ENCODE measurements at places on chromosomes 6 and 20.

DNA sequence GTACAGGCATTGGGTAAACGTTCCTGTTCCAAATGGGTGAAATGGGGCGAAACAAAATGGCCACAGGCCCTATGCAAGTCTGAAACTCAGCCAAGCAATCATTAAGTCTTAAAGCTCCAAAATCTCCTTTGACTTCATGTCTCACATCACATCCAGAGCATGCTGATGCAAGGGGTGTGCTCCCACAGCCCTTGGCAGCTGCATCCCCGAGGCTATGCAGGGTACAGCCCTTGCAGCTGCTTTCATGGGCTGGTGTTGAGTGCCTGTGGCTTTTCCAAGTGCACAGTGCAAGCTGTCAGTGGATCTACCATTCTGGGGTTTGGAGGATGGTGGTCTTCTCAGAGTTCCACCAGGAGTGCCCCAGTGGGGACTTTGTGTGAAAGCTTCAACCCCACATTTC, 270.0 kb upstream of the CDYL start:
- DNase-seq, result no peak

- DNase-seq, result no peak
Measured at GRCh38 chr6:31203345-31203979, 33.0 kb upstream of the POU5F1 start.

DNA sequence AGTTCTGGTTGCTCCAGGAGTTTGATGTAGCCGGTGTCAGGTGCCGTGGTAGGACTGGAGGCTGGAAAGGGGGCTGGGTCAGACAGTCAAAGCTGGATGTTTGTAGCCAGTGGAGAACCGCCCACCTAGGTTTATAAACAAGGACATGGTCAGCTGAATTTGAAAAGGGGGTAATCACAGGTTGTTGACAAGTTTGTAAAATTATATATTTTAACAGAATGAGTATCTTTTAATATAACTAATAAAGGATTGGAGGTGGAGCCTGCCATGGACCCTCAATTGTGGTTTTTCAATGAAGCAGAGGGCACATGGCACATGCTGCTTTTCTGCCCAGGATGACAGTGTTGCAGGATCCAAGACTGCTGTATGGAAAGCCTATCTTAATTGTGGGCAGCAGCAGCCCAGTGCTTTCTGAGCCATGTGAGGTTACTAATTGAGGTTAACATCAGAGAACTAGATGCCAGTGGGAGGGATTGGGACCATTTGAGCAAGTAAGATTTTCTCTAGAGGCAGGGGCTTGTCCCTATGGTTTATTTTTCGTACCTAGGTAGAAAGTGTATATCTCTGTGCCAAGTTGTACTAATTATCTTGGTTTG, 9.7 kb downstream of the HECA start:
- no peak for DNase-seq

DNA sequence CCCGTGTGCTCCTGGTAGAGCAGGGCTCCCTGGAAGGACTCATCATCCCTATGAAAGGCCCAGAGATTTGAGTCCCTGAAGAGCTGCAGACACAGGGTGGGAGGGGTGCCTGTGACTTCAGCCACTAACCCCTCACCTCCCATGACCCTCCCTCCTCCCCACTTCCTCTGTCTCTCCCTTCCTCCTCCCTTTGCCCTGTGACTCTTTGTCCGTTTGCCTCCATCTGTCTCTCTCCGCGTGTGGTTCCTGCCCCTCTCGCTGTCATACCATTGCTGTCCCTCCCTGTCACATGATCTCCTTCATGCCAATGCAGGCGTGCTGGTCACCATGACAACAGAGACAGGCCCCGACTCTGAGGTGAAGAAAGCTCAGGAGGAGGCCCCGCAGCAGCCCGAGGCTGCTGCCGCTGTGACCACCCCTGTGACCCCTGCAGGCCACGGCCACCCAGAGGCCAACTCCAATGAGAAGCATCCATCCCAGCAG, 19.0 kb downstream of the EPB41L1 start:
- no peak for DNase-seq

DNA sequence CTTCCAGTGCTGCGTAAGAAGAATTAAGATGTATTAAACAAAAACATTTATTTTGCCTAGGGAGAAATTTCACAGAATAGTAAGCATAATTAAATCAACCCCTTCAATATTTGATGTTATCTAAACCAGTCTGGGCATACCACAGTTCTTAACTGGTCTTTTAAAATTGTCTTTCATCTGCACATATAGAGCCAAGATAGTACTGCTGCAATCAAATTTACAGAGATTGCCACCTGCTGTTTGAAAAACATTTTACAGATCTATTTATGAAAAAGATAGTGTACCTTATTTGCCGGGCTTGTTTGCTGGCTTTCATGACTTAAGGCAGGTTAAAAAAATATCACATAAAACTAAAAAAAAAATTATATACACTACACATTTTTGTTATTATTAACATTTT, 323.2 kb downstream of the ADGRB3 start:
- no peak for DNase-seq

DNA sequence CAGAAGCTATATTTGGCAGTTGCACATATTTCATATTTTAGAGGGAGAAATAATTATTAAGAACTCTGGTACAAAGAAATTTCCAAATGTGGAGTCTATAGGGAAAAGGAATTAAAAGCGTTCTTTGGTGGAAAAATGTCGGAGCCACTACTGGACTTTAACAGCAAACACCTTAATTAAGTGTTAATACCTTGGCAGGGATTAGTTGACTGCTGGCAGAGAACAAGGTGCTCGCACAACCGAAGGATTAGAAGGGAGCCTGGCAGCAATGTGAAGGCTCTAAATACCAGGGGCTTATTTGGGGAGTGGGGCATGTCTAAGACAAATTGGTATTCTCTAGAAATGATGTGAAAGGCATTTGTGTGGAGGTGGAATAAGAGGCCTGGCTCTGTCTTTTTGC, 98.9 kb downstream of the PAK5 start:
- DNase-seq, result no peak

- no peak for DNase-seq
Measured at GRCh38 chr6:103629613-103630012, 1230.1 kb downstream of the HACE1 start.

DNA sequence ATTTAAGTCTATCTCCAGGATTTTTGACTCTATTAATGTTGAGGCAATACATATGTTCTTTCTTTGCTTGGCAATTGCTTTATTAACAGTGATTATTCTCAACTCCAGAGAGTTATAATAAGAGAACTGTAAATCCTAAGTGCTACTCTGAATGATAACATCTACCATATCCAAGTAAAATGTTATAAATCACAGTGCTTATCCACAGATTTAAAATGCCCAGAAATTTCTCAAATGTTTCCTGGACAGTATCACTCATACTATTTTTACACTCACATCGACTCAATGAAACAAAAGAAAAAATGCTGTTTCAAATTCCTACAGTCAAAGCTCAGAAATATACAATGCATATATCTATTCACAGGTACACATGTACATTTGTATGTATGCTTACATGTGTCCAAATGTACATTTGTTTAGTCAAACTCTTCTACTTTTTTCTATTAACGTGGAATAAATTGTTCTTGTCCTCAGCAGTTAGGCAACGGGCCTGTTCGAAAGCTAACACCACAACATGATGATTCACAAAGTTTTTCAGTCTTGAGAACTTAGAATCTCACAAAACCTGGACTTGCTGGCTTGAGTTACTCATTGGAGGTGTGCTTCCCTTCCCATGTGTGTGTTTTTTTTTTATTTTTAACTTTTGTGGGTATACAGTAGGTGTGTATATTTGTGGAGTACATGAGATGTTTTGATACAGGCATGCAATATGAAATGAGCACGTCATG, 193.0 kb downstream of the GJA10 start:
- DNase-seq, result no peak

- DNase-seq, result no peak
Measured at GRCh38 chr6:44327760-44328159, 14.6 kb upstream of the AARS2 start.

- no peak for DNase-seq
Measured at GRCh38 chr6:143159001-143159400, 98.3 kb downstream of the AIG1 start.

DNA sequence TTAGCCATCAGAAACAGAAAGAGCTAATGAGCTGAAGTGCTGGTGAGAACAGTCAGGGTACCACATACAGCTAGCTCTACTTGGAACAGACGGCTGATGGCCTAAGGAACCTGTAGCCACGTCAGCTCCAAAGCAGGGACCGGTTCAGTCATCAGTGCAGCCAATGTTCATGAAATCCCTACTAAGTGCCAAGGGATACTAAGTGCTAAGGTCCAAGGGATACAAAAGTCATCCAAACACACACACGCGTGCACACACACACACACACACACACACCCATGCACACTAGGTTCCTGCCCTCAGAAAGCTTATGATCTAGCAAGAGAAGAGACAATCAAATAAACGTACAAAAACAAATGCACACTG, 53.6 kb downstream of the MAP3K5 start:
- DNase-seq, result no peak

- DNase-seq, result no peak
Measured at GRCh38 chr20:31699801-31700728, 22.6 kb downstream of the BCL2L1 start.

DNA sequence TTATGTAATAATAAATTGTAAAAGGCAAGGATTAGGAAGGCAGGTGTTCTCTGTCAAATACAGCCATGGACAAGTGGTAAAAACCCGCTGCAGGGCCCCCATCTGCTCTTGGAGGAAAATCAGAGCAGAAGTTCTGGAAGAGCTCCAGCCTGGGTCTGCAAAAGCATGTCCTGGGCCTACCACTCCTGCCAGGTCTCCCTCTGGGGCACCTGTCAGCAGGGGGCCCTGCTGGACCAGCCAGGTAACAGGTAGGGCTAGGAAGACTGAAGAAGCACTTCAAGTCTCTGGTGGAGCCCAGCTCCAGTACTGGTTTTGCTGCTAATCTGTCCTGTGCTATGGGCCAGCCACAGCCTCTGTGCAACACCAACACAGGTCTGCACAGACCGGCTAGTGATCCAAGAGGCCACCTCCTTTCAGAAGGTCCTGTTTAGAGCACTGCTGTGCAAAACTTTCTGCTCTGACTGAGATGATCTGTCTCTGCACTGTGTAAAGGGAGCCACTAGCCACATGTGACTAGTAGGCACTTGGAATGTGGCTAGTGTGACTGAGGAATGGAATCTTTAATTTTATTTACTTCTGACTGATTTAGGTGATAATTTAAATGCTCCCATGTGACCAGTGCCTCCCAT, 30.2 kb downstream of the RRBP1 start:
- no peak for DNase-seq

DNA sequence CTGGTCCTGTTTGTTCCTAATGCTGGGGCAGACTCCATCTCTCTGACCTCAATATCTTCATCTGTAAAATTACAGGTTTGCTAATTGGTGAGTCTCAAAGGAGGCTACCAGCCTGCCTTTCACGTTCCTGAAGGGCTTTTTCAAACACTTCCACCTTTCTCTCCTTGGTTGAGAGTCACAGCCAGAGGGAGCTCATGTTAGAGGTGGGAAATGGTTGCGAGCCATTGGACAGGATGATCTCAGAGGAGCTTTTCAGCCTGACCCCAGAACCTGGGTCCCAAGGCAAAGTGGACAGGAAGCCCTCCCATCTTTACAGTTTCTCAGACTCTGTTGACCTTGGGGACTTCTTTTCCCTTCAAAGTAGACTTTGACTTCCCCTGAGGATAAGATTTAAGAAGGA, 37.6 kb downstream of the NDUFAF5 start:
- DNase-seq, result no peak

DNA sequence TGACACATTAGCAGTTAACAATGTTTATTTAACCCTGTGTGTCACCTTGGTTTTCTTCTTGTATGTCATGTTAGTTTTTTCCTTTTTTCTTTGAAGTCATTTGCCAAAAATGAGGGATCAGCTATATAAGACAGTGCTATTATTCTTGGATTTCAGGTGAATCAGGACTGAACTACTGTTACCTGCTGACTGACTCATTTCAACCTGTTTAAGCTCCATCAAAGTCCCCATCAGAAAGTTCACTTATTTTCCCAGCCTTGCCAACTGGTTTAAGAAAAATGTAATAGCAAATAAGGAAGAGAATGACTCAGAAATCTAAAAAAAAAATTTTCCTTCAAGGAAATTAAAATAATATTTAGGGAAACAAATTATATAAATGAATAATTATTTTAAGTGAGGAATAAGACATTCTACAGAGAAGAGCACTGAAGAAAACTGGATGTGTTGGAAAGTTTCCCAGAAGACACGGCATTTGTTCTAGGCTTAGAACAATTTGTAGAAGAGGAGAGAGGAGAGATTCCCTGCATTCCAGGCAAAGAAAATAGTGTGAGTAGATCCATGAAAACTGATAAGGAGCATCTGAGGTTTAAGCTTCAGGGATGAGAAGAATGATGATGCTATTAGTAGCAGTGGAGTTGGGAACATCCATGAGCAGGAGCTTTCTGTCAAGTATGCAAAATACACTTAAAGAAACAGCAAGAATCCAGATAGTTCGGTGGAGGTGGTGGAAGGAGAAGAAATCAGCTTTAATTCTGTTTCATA, 84.9 kb upstream of the SIM1 start:
- no peak for DNase-seq

DNA sequence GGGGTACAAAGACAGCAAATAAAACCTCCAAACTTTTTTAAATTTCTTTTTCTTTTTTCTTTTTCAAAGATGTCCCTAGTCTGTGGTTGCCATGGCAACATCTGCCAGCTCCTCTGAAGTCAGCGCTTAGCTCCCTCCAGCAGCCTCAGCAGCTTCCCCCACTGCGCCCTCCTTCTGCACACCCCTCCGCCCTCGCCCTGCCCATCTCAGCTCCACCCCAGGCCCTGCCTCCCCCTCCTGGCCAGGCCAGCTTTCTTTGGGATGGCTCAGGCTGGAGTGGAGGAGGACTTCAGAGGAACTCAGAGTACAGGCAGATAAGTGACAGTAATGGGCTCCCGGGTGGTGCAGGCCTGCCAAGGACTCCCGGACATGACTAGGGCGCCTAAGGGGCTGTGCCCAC, 104.6 kb downstream of the LRFN2 start:
- DNase-seq, result peak; percentile 10

- DNase-seq, result no peak
Measured at GRCh38 chr6:130216620-130217019, 6.1 kb downstream of the SAMD3 start.

- DNase-seq, result no peak
Measured at GRCh38 chr6:90364286-90364685, 67.6 kb upstream of the BACH2 start.

GRCh38 chr6:128310451-128310850, 209.9 kb downstream of the PTPRK start:
- no peak for DNase-seq

DNA sequence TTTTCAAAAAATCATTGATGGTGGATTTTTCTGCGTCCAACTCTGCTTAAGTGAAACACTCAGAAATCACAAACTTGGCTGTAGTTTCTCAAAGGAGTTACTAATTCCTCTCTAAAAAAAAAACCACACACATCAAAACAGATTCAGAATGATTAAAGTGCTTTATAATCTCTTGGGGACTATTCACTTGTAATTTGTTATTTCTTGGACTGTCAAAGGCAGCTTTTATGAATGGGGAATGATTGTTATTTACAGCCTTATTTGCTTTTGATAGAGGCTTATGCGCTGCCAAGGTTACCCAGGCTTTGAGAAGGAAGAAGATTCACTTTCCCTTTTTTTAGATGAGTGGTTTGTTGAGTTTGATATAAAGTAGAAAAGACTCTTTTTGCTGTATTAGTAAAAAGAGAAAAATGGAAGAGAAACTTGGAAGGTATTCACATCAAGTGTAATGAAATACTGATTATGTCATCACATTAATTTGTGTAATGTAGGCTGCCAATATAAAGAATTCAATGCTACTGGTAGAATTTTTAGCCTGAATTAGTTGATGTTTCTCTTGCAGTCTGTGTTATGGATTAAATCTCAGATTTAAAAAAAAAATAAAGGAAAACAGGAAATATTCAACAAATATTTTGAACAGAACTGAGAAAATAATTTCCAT, 381.0 kb upstream of the SASH1 start:
- no peak for DNase-seq

- DNase-seq, result no peak
Measured at GRCh38 chr20:20317621-20318364, 50.1 kb upstream of the INSM1 start.

Measured in NCI-H1105 (cell line).